ENCODE measurements at places on chromosomes 2 and 18.

- DNase-seq = no peak
- H3K4me3 ChIP-seq = no peak overlapping the region
- no peaks in the 10 kb centered on the region for H3K36me3 ChIP-seq
- H3K27me3 ChIP-seq = no peaks in the 10 kb centered on the region
Observed at GRCh38 chr2:14936426-14936825, 303.9 kb downstream of the LRATD1 start.

GRCh38 chr2:38778687-38779082, 675 bp downstream of the GEMIN6 start:
- H3K4me1 ChIP-seq = peaks cover 20% of the 10 kb centered on the region
- peak overlapping the region; percentile 89 for H3K27ac ChIP-seq
- peak overlapping the region; percentile 95 for H3K4me3 ChIP-seq
- H3K27me3 ChIP-seq = no peaks in the 10 kb centered on the region
- H3K36me3 ChIP-seq = peaks cover 36% of the 10 kb centered on the region
- DNase-seq = no peak

DNA sequence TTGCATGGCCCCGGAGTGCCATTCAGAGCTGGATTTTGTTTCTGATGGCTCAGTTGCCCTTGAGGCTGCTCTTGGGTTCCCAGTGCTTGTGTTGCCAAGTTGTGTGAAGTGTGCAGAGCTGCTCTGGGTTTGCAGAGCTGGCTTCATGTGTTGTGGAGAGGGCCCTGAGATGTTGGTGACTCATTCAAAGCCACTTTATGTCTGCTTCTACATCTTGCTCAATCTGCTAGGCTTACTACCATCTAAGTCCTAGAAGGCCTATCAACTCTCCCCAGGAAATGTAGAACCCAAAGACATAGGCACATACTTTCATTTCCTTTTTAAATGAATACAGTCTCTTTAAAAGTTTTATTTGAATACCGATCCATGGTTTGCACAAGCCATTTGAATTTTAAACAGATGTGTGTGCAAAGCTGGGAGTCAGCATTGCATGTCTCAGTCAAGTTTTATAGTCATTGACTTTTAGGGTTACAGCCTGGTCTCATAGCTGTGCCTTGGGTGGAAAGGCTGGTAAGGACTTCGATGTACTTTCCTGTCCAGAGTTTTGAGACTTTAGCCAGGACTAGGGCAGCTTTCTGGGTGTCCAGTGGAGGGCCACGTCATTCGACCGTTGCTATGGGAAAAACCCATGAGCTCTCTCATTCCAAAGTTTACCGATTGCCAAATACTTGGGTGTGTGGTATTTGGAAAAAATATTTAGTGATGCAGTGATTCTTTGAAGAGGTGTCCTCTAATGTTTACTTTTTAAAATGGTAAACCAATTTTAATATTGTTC, 105.0 kb downstream of the LTBP1 start:
- H3K27ac ChIP-seq = no peak overlapping the region
- DNase-seq = no peak
- no peaks in the 10 kb centered on the region for H3K4me1 ChIP-seq
- no peak overlapping the region for H3K4me3 ChIP-seq

DNA sequence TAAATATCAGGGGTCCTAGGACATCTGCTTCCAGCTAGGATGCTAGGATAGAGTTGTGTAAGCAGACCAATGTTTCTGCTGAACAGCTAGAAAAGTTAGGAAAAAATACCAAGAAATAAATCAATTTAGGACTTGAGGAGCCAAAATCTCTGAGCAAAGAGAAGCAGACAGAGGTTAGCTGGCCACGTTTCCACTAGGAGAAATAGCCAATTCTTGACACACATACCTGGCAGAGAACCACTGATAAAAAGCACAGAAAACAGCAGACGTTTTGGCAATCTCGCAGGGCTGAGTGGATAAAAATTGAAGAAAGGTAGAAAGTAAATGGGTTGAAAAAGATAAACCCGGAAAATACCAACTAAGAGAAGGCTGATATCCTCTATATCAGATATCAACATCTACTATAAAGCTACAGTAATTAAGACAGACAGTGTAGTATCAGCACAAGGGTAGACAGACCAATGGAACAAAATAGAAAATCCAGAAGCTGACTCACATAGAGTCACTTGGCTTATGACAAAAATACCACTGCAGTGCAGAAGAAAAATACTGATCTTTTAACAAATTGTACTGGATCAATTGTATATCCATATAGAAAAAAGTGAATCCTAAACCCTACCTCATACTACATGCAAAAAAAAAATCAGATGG, 306.1 kb upstream of the KLHL29 start:
- DNase-seq = no peak
- no peaks in the 10 kb centered on the region for H3K36me3 ChIP-seq
- no peaks in the 10 kb centered on the region for H3K4me1 ChIP-seq
- H3K4me3 ChIP-seq = no peak overlapping the region
- H3K27me3 ChIP-seq = peaks cover 16% of the 10 kb centered on the region
- H3K27ac ChIP-seq = no peak overlapping the region

GRCh38 chr2:30282081-30282480, 50.7 kb downstream of the LBH start:
- no peaks in the 10 kb centered on the region for H3K36me3 ChIP-seq
- H3K4me3 ChIP-seq = no peak overlapping the region
- H3K27me3 ChIP-seq = peaks cover 13% of the 10 kb centered on the region
- H3K4me1 ChIP-seq = no peaks in the 10 kb centered on the region
- DNase-seq = no peak

DNA sequence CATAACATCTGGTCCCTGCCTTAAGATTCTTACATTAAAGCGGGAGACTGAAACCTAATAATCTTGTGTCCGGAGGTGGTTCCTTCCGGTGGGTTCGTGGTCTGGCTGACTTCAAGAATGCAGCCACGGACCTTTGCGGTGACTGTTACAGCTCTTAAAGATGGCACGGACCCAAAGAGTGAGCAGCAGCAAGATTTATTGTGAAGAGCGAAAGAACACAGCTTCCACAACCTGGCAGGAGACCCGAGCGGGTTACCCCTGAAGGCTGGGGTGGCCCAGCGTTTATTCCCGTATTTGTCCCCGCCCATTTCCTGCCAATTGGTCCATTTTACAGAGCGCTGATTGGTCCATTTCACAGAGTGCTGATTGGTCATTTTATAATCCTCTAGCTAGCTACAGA, 122.3 kb upstream of the SIX2 start:
- H3K27ac ChIP-seq = no peak overlapping the region
- H3K36me3 ChIP-seq = no peaks in the 10 kb centered on the region
- no peak overlapping the region for H3K4me3 ChIP-seq
- H3K27me3 ChIP-seq = no peaks in the 10 kb centered on the region
- DNase-seq = no peak
- H3K4me1 ChIP-seq = peaks cover 8% of the 10 kb centered on the region

DNA sequence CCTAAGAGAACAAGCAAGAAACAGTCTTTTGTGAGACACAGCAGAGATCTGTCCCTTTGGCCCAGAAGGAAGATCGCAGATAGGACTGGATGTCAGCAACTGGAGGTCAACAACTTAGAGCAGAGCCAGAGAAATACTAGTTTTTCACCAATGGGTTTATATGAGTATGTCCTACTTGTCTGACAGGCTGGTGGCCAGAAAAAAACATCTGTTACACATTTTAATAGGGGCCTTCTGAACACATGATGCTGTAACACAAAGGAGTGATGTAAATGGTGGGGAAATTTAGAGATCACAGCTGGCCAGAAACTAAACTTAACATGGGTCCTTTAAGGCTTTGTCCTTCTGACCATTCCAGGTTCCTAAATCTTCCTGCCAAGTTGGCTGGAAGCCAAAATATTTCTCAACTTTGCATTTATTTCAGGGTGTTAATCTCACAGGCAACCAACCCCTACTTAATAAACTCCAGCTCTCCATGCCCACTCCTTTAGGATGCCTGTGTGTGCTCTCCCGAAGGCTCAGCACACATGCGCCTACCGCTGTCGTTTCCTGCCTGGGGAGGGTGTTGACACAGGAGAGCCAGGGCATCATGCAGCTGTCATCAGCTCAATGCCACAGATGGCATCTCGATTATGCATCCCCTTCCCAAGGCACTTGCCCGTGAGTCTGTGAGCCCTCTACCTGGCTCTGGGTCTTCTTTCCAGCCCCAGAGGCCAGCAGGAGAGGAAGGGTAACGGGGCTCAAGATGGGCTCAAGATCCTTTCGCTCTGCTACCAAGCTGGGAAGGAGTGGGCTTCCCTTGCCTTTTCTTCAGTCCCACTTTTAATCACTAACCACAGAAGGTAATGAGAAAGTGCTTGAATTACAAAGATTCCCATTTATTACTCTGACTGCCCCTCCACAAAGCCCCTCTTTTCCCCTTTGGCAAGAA, 252.5 kb downstream of the ETAA1 start:
- H3K27ac ChIP-seq = peak overlapping the region; percentile 59
- H3K4me3 ChIP-seq = no peak overlapping the region

- H3K4me3 ChIP-seq = no peak overlapping the region
- H3K27me3 ChIP-seq = no peaks in the 10 kb centered on the region
- peaks cover 4% of the 10 kb centered on the region for H3K36me3 ChIP-seq
- H3K27ac ChIP-seq = no peak overlapping the region
- H3K4me1 ChIP-seq = peaks cover 21% of the 10 kb centered on the region
Observed at GRCh38 chr2:159785195-159785594, 12.8 kb downstream of the CD302 start.

- peaks cover 21% of the 10 kb centered on the region for H3K4me1 ChIP-seq
- H3K27ac ChIP-seq = peak overlapping the region; percentile 32
- no peaks in the 10 kb centered on the region for H3K27me3 ChIP-seq
- peak overlapping the region; percentile 93 for H3K4me3 ChIP-seq
Observed at GRCh38 chr2:33477473-33478468, 1.3 kb downstream of the RASGRP3 start.

DNA sequence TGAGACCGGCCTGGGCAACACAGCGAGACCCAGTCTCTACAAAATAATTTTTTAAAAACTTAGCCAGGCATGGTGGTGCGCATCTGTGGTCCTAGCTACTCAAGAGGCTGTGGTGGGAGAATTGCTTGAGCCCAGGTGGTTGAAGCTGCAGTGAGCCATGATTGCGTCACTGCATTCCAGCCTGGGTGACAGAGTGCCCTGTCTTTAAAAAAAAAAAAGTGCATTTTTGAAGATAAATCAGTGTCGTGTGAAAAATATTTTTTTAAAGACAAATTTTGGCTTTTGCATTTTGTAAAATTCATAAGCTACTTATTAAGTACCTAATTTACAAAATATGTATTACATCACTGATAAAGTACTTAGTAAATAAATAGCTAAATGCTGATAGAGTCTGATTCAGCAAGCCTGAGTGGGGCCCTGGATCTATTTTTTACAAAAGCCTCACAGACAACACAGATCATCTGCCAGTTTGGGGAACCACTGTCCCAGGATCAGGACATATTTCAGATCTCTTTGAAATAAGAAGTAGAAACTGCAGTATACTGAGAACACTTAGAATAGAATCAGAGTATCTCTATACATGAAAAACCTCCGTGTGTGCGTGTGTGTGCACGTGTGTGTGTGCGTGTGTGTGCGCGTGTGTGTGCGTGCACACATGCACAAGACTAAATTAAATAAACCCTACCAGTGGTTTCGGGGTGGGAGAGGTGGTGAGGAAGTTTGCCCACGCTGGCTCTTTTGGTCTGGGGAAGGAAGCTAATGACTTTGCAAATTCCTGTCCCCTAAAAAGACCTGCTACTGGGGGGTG, 61.6 kb downstream of the AAK1 start:
- H3K4me3 ChIP-seq = peak overlapping the region; percentile 10
- H3K4me1 ChIP-seq = peaks cover 55% of the 10 kb centered on the region
- H3K36me3 ChIP-seq = peaks cover 5% of the 10 kb centered on the region
- peak; percentile 38 for DNase-seq
- H3K27me3 ChIP-seq = no peaks in the 10 kb centered on the region
- peak overlapping the region; percentile 37 for H3K27ac ChIP-seq

DNA sequence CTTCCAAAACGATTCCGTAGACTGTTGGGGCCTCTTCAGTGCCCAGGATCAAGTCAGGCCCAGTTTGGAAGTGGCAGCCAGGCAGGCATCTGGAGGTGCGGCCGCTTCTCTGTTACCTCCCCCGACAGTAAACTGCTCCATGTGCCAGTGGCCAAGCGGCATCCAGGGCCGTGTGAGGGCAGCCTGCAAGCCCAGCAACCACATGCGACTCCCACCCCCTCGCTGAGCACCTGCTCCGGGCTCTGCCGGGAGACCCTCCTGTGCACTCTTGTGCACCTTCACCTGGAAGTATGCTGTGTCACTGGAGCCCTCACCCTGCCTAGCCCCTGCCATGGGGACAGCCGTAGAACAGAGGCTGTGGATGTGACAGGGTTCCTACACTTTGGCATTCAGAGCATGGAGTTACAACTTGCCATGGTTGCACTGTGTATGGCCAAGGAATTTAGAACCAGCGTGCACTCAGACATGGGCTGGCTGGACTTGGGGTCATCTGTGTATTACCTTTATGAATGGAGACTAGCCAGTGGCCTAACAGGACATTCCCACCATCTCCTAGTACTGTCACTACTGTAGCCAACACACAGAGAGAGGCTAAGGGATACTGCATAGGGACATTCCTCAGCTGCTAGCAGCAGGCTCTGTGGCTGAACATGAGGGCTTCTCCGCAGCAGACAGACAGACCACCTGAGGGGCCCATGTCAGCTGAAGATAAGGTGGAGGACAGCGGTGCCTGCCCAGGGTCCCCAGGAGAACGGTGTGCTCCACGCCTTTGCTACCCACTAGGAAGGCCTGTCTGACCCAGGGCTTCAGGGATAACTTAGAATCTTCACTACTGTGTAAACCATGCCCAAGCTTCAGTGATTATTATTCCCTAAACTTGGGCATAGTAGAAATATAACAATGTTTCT, 25.0 kb upstream of the FAHD2A start:
- no peak overlapping the region for H3K4me3 ChIP-seq
- H3K27me3 ChIP-seq = peaks cover 33% of the 10 kb centered on the region
- no peaks in the 10 kb centered on the region for H3K36me3 ChIP-seq
- no peaks in the 10 kb centered on the region for H3K4me1 ChIP-seq
- DNase-seq = no peak

DNA sequence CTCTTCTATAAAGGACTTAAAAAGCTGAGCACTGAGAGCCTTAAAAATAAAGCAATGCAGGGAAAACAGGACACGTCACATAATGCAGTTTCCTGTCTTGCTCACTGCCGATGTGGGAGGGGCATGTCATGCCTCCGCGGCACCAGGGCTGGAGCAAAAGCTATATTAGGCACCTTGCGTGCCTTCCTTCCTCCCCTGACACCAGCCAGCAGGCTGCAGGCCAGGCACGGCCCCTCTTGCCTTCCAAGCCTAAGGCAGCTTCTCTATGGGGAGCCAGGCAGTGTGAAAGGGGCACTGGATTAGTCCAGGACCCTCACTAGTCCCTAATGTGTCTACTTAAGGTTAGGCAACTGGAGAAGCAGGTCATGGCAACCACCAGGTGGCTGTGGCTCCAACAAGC, 26.3 kb downstream of the MRPL35 start:
- H3K36me3 ChIP-seq = no peaks in the 10 kb centered on the region
- no peaks in the 10 kb centered on the region for H3K27me3 ChIP-seq
- H3K4me1 ChIP-seq = no peaks in the 10 kb centered on the region

- DNase-seq = peak; percentile 30
- peak overlapping the region; percentile 64 for H3K4me3 ChIP-seq
- H3K4me1 ChIP-seq = peaks cover 12% of the 10 kb centered on the region
Observed at GRCh38 chr2:231926761-231927565, 767 bp upstream of the NPPC start.

GRCh38 chr2:96254571-96254970, 11.2 kb downstream of the TMEM127 start:
- no peaks in the 10 kb centered on the region for H3K27me3 ChIP-seq
- H3K4me1 ChIP-seq = peaks cover 15% of the 10 kb centered on the region
- H3K36me3 ChIP-seq = peaks cover 20% of the 10 kb centered on the region
- H3K27ac ChIP-seq = no peak overlapping the region

GRCh38 chr18:43869451-43870008, 592.2 kb upstream of the SYT4 start:
- H3K4me1 ChIP-seq = no peaks in the 10 kb centered on the region
- H3K4me3 ChIP-seq = no peak overlapping the region
- H3K36me3 ChIP-seq = no peaks in the 10 kb centered on the region

- H3K27me3 ChIP-seq = no peaks in the 10 kb centered on the region
- no peaks in the 10 kb centered on the region for H3K4me1 ChIP-seq
- no peak for DNase-seq
- H3K4me3 ChIP-seq = no peak overlapping the region
- H3K36me3 ChIP-seq = no peaks in the 10 kb centered on the region
Observed at GRCh38 chr18:69648486-69648885, 247.8 kb downstream of the DOK6 start.
